ENCODE measurements at places on chromosomes 11 and 22.

DNA sequence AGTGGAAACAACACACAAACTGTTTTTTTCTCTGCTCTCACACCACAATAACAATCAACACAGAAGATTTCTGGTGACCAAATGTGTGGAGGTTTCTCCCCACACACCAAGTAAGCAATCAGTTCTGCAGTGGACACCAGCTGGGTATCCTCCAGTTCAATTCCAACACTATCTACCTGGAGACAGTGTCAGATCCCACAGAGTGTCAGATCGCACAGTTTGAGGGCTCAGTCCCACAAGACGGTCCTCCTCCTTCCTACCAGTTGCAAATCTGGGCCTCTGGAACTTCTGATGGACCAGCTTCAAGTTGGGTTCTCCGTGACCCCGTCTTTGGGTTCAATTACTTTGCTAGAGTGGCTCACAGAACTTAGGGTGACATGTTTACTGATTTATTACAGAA is 9.0 kb downstream of the SWAP70 start:
- DNase-seq = no peak

GRCh38 chr11:94303966-94304958 is at the start of gene IZUMO1R:
Gene IZUMO1R (plus strand): TSS chr11:94304580. CDS start chr11:94305637, 1,057 bp downstream.
- no peak for DNase-seq

DNA sequence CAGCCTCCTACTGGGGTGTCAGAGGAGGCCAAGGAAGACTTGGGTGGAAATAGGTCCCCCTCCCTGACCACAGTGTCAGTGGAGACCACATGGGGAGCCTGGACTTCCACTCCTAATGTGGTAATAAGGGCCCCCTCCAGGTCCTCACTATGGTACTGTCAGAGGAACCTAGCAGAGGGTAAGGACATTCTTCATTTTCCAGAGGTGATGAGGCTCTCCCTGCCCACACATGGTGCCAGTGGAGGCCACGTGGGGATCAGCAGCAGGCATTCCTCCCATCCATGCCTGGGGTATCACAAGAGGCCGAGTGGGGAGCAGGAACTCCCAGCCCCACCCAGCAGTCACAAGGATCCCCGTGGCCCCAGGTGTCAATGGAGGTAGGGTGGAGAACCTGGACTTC is 6.5 kb upstream of the CLDN5 start:
- no peak for DNase-seq

DNA sequence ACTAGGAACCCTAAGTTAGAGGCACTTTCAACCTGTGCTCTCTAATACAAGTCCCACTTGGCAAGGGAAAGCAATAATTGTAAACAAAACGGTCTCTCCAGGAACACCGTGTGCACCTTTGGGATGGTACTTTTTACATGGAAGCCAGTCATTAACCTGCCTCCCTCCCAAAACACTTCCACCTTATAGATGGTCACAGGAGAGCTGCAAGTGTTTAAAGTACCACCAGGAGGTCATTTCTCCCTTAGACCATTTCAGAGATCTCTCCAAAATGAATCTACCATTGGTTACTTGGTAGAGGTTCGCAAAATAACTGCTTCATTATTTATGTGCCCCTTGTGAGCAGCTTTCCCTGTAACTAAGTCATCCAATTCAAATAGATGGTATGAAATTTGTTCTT is 375.3 kb downstream of the DYNC2H1 start:
- DNase-seq = no peak

DNA sequence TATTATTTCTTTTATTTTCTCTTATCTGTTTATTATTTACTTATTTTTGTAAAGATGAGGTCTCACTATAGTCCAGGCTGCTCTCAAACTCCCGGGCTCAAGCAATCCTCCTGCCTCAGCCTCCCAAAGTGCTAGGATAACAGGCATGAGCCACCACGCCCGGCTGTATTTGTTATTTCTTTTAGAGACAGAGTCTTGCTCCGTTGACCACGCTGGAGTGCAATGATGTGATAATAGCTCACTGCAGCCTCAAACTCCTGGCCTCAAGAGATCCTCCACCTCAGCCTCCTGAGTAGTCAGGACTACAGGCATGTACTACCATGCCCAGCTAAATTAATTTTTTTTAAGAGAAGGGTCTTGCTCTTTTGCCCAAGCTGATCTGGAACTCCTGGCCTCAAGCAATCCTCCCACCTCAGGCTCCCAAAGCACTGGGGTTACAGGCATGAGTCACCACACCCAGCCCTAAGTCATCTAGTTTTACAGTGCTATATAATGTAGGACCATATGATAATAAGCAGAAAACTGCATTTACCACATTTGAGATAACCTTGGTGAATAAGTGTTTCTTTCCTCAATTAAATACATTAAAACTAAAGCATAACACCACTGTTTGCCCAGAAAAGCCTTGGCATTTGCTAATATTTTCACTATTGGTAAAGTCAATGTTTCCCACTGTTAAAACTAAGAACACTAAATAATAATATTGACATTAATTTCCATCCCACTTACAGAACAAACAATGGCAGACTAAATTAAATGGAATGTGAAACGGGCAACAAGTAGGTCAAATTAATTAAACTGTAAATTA is 127.5 kb downstream of the SIK3 start:
- DNase-seq = no peak

DNA sequence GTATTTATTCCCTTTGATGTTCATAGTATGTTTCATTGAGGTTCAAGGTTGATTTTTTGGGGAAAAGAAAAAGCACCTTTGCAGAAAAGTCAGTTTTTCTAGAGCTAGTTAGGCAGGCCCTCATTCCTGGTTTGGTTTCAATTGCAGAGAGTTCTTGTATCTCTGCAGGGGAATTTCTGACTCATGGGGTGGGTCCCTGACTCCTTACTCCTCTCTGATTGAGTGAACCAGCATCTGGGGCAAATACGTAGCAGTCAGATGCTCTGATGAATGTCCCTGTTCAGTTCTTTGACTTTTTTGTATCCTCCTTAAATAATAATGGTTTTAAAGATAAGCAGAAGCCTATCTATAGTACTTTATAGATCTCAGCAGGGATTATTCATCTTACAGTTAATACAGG is 7.7 kb upstream of the NCR3LG1 start:
- DNase-seq = peak; percentile 63

DNA sequence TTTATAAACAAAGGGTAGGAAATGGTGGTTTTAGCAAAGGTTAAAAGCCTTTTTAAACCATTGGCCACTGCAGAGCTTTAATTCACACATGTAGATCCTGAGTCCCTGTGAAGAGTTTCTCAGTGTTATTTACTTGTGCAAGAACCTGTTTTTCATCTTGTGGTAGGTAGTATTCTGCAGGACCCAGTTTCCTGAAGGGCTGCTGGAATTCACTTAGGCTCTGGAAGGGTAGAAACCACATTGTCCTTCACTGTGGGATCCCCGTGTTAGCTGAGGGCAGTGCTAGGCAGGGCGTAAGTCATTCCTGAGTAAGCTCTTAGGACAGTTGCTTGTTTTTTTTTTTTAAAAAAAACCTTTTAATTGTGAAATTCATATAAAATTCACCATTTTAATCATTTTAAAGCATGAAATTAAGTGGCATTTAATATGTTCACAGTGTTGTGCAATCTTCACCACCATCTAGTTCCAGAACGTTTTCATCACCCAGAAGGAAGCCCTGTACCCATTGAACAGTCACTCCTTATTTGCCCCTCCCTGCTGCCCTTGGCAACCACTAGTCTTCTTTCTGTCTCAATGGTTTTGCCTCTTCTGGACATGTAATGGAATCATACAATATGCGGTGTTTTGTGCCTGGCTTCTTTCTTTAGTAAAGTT is 77.7 kb downstream of the C22orf31 start:
- peak; percentile 74 for DNase-seq

DNA sequence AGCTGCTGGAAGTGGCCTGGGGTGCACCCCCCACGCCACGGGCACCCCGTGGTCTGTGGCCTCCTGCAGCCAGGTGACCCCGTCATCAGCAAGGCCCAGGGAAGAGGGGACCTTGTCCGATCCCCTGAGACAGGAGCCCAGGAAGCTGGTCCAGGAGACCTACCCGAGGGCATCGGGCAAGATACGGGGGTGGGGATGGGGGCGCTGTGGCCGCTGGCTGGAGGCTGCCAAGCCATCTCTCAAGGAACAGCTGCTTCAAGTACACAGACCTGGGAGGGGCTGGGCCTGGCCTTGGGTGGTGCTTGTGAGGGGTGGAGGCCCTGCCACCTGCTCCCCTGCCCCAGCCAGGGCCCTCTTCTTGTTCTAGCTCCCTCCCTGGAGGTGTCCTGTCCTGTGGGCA is 1272.1 kb downstream of the BRD1 start:
- DNase-seq = no peak

DNA sequence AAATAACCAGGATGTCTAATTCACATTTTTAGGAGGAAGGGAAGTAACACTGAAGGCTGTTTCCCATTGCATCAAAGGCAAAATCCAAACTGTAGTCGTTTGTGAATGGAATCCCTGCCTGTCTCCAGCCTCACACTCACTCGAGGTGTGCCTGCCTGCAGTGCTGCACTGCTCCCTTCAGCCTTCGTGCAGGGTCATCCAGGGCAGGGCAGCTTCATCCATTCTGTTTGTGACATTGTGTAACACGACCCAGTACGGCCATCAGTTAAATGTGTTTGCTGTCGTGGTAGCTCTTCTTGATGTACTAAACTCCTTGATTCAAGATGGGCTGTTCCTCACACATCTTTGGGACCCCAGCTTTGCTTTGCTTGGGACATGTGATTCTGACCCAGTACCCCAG is 34.3 kb downstream of the LDLRAD3 start:
- peak; percentile 42 for DNase-seq

GRCh38 chr11:44236296-44236695 is 73.6 kb downstream of the ALX4 start:
- DNase-seq = no peak

GRCh38 chr11:45518141-45518832 is 147.1 kb downstream of the CHST1 start:
- DNase-seq = peak; percentile 82

GRCh38 chr11:62108971-62109404 is 14.8 kb upstream of the INCENP start:
- DNase-seq = no peak

- no peak for DNase-seq
These were observed 13.1 kb upstream of the LYVE1 start for GRCh38 chr11:10581481-10582019.

- no peak for DNase-seq
These were observed 63.7 kb upstream of the HEPHL1 start for GRCh38 chr11:93957397-93957952.

- DNase-seq = peak; percentile 42
These were observed 780.2 kb downstream of the LRRC4C start for GRCh38 chr11:40679276-40679675.

DNA sequence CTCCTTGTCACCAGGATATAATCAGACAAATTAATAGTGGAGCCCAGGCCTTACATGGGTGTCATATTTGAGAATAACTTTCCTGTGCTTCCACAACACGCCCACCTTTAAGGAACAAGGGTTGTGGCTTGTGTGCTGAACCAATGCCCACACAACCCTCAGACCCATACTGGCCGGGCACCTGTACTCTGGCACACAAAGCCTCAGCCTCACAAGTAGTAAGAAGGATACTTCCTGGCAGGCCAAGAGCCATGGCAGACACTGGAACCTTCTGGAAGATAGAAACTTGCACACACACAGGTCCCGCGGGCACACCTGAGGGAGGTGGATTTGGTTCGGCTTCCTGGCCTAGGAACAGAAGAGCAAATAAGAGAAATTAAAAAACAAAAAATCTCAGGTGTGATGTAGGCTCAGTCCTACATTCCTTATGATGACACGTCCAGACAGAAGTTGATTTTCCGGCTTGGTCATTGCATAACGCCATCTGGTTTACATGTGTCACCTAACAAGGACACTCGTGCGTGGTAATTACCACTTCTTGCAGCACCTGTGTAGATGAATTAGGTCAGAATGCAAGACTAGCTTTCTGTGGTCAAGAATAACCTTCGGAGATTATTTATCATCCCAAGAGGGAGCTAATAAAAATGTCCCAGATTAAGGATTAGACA is 5.8 kb upstream of the BRD1 start:
- no peak for DNase-seq

GRCh38 chr11:78081583-78081982 is 1.9 kb upstream of the NDUFC2 start:
- DNase-seq = no peak

GRCh38 chr22:44272401-44272771 is 40.4 kb downstream of the SHISAL1 start:
- DNase-seq = no peak

DNA sequence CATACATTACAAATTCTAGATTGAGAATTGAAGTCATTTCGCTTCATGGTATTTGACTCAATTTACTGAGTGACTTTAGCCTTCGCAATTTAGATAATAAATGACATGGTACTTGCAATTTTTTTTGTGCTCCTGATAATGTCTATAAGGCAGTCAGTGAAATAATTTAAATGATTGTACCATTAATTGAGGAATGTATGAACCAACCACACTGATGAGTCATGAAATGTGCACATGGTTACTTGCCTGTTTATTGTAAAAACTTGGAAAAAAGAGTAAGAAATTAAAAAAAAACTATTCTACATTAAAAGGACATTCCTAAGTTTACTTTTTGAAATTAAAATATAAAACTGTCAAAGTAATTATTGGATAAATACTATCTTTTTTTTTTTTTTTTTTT is 43.3 kb downstream of the DNAJC24 start:
- no peak for DNase-seq

DNA sequence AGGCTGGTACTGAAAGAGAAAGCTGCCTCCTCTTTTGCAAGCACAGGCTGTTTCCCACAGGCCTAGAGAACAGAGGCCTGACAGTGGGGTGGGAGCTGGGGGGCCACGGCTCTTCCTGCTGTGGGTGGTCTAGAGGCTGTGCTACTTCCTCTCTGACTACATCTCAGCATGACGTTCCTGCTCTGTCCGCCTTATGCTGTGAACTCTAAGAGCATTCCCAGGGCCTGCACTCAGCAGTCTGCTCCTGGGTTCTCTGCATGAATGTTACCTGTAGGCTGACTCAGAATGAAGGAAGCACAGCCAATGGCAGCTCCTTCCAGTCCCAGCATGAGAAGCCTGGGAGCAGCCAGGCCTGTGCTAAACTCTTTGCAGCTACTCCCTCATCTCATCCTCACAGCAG is 534.3 kb downstream of the NTM start:
- DNase-seq = peak; percentile 93

DNA sequence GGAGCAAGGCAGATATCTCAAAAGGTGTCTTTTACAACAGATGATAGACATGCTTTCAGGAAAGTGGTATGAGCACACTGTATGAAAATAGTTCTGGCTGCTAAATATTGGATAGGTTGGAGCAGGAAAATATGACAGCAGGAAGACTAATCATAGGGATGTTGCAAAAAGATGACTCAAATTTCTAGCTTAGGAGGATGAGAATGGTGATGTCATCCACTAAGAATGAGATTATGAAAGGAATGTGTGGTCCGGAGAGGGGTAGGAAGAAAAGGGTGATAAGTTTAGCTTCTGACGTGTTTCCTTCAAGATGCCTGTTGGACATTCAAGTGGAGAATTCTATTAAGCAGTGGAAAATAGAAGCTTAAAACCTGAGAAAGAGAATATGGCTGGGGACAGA is 46.4 kb downstream of the RCN1 start:
- peak; percentile 57 for DNase-seq

GRCh38 chr22:22789922-22790845 is 97.4 kb upstream of the IGLL5 start:
- DNase-seq = no peak

DNA sequence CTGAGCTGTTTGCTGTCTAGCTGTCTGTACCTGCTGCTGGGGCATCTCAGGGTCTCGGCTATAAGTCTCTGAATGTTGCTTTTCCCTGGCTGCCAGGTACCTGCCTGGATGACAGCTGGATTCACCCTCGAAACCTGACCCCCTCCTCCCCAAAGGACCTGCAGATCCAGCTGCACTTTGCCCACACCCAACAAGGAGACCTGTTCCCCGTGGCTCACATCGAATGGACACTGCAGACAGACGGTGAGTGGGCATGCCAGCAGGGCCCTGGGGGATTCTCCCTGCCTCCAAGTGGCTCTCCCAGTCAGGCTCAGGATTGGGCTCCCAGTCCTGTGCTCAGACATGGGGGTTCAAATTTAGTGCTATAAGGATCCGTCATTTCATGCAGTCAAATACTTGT is 12.9 kb downstream of the IL17RA start:
- no peak for DNase-seq
